ENCODE measurements at places on chromosomes 11 and 22. TPM values are rescaled to one million over a fixed set of nuclear protein-coding genes. Genes with fewer than 3 reads are reported as not detected.

GRCh38 chr11:47185305-47186075 is 744 bp downstream of the PACSIN3 start:
- DNase-seq, result no peak
- H3K4me1 ChIP-seq, result peaks cover 12% of the 10 kb centered on the region
- peaks cover 33% of the 10 kb centered on the region for H3K27me3 ChIP-seq
- H3K36me3 ChIP-seq, result no peaks in the 10 kb centered on the region
- no peak overlapping the region for H3K27ac ChIP-seq

DNA sequence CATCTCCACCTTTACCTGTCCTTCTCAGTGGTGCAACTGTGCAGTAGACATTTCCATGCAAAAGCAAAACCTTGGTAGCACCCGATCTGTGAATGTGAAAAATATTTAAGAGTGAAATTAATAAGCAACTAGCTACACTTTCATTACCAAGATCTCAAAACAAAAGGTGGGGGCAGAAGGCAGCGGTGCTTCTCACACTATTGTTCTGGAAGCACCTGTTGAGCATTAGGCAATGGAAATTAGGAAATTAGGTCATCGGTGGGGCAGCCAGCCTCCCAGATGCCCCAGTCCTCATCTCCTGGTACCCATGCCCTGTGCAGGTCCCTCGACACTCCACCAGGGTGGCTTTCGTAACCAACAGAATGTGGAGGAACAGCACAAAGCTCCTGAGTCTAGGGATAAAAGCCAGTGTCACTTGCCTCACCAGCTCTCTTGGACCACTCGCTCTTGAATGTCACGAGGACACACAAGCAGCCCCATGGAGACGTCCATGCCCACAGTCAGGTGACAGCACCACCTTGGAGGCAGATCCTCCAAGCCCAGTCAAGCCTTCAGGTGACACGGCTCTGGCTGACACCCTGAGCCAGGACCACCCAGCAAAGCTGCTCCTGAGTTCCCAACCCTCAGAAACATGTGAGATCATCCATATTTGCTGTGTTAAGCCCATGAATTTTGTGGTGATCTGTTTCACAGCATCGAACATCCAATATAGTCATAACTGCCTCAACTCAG is 3.3 kb downstream of the LTO1 start:
- no peak overlapping the region for H3K27ac ChIP-seq
- no peak for DNase-seq
- no peak overlapping the region for H3K4me3 ChIP-seq
- H3K27me3 ChIP-seq, result no peaks in the 10 kb centered on the region
- peaks cover 24% of the 10 kb centered on the region for H3K36me3 ChIP-seq

Gene C11orf52
- total RNA-seq, result not detected

DNA sequence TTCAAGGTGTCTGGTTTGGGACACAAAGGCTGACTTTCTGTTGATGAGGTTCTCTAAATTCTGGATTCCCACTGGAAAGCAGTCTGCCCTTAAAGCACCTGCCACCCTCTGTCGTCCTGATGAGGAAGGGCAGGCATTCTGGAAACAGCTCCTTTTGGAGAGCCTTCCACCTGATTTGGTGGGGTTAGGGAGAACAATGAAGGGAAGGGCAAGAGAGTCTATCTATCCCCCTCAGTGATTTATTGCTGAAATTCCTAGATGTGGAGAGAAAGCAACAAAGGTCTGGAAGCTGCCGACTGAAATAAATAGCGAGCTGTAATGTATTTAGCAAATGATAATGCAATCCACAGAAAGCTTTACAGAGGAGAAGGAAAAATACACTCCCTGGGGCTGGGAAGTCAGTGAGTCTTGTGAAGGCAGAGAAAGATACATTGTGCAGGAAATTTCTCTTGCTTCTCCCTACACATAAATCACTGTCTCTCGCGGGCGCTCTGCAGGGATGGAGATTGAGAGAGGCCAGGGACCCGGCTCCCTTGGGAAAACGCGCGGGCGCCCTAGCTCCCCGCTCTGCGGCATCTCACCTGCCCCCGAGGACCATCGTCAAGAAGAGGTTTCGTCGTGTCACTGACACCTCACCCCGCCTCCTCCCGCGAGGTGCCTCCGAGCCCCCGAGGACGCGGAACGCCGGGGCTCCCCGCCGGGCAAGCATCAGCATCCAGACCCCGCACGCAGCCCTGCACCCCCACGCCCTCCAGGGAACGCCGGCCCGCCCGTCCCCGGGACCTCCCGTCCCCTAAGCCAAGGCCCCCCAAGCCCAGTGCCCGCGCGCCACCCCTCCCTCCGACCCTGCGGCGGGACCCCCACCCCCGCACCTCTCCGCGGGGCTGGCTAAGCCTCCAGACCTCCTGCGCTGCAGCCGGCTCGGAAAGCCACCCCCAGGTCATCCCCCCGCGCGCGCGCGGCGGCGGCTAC is 673 bp downstream of the CDON start:
- H3K36me3 ChIP-seq, result no peaks in the 10 kb centered on the region
- peak overlapping the region; percentile 15 for H3K27ac ChIP-seq
- peak; percentile 33 for DNase-seq
- H3K27me3 ChIP-seq, result peaks cover 43% of the 10 kb centered on the region
- H3K4me1 ChIP-seq, result peaks cover 9% of the 10 kb centered on the region

DNA sequence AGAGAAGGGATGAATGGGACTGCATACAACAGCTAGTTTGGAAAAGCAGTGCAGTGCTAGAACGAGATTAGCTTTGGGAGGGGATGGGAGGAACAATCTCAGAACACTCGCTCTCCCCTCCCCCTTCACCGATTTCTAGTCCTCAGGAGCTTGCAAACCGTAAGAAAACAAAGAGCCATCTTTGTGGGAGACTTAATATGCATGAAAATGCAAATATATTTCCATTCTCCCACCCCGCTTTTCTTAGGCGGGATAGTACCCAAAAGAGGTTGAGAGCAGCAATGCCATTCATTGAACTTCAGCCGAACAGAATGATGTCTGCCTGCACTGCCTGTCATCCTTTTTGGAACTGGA is 1.1 kb downstream of the SPINDOC start:
- no peaks in the 10 kb centered on the region for H3K27me3 ChIP-seq
- peak overlapping the region; percentile 49 for H3K27ac ChIP-seq
- DNase-seq, result no peak
- H3K4me1 ChIP-seq, result peaks cover 40% of the 10 kb centered on the region
- peak overlapping the region; percentile 85 for H3K4me3 ChIP-seq

DNA sequence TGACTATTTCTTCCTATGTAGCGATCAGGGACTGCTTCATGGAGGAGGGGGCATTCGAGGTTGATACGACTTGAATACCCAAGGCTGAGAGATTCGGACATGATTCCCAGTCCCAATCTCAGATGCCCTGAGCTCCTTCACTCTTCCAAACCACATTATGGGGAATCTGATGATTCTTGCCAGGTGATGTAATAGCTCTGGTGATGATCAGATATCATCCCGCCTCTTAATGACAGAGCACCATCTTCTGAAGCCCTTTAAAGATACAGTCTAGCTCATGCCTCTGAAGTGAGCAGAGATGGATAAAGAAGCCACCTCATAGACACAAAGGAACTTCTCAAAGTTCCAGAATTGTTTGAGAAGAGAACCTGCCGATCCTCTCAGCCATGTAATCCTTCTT is 8.9 kb upstream of the CLMP start:
- DNase-seq, result no peak
- H3K36me3 ChIP-seq, result no peaks in the 10 kb centered on the region
- no peaks in the 10 kb centered on the region for H3K4me1 ChIP-seq
- peaks cover 41% of the 10 kb centered on the region for H3K27me3 ChIP-seq
- no peak overlapping the region for H3K4me3 ChIP-seq

DNA sequence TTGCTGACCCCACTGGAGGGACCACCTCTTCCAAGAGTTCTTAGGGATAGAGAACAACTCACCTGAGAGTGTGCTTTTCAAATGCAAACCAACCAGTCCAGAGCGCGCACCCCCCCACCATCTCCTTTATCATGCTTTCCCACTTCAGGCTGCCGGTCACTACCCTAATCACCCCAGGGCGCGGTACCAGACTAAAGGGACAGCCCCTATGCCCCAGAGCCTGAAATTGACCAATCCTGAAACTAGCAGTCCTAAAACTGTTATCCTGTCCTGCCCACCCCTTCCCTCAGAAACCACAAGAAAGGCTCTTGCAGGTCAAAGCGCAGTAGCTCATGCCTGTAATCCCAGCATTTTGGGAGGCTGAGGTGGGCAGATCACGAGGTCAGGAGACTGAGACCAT is 37.0 kb downstream of the NEAT1 start:
- no peak overlapping the region for H3K4me3 ChIP-seq
- H3K4me1 ChIP-seq, result peaks cover 23% of the 10 kb centered on the region
- DNase-seq, result no peak
- H3K36me3 ChIP-seq, result peaks cover 3% of the 10 kb centered on the region

All from activated CD8-positive, alpha-beta T cell treated with anti-CD3 and anti-CD28 coated beads, Interleukin-2, amount 10 ng/mL, durations not matched to agents 7 days and 5 days (primary cell).